ENCODE measurements at places on chromosomes 12 and 14.

GRCh38 chr12:89593873-89594272, 68.0 kb upstream of the POC1B start:
- no peak for DNase-seq

- no peak for DNase-seq
These were observed 155.3 kb upstream of the ATP2B1 start for GRCh38 chr12:89863968-89864367.

DNA sequence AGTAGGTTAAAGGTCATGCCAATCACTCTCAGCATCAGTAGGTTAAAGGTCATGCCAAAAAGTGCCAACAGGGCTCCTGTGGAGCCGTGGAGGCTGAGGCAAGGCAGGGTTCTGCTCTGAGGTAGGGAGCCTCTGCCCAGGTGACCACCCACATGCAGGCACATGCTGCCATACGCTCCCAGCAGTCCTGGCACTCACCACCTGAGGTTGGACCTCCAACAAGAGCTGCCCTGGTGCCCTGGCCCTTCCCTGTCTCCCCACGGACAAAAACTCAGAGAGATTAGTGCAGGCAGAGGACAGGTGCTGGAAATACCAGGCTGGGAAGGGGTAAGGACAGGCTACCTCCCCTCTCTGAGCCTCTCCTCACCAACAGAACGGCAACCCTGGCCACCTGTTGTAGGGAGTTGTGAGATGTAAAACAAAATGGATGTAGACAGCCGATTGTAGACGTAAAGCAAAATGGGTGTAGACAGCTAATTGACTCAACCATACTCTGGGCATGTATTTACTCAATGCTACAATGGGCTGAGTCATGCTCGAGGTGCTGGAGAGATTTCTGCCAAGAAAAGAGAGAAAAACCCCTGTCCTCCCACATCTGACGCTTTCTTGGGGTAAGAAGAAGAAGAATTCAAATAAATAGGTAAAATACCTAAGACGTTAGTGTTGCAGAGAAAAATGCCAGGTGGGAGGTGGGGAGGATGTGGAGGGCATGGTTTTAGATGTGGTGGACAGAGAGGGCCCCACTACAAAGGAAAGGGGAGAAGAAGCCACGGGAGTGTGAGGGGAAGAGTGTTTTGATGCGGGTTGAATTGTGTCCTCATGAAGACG, 32.4 kb downstream of the LTBP2 start:
- no peak for DNase-seq

GRCh38 chr14:100348784-100349685, 25.9 kb downstream of the SLC25A47 start:
- DNase-seq: no peak

GRCh38 chr12:121794534-121795033, 1.1 kb upstream of the RHOF start:
- DNase-seq: no peak

- DNase-seq: no peak
These were observed 710 bp upstream of the FOS start for GRCh38 chr14:75277815-75278421.

DNA sequence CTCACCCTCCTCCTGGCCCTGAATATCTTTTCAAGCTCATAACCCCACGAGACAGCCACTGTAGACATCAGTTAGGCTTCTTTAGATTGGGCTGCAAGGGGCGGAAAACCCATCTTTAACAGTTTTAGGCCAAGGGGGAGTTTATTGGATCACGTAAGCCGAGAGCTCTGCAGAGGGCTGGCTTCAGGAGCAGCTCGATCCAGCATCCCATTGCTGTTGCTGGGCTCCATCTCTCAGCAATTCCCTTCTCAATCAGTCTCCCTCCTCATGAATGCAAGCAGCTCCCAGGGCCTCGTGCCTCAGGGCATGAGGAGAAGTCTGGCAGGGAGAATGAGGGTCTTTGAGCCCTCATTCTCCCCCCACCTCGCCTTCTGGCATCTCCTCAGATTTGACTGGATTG, 59.4 kb downstream of the ADGRD1 start:
- no peak for DNase-seq

DNA sequence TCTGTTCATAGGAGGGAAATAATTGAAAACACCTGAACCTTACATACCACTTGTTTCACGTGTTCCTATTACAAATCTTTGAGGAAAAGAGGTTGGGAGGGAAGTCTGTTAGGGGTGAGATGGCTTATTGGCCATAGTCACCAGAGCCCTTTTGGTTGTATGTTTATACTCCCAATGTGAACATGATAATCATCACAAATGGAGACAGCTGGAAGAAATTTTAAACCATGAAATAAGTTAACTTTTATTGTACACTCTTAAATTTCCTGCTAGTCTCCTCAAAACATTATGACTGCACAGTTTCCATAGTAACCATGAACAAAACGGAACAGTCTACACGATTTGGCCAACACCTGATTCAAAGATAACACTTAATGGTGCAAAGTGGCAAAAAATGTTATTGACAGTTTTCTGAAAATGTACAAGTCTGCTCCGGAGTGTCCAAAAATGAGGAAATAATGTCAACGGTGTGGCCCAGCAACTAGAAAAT, 56.9 kb downstream of the LMNTD1 start:
- DNase-seq: no peak

- DNase-seq: no peak
These were observed 208.2 kb upstream of the RTL1 start for GRCh38 chr14:101111620-101112290.

DNA sequence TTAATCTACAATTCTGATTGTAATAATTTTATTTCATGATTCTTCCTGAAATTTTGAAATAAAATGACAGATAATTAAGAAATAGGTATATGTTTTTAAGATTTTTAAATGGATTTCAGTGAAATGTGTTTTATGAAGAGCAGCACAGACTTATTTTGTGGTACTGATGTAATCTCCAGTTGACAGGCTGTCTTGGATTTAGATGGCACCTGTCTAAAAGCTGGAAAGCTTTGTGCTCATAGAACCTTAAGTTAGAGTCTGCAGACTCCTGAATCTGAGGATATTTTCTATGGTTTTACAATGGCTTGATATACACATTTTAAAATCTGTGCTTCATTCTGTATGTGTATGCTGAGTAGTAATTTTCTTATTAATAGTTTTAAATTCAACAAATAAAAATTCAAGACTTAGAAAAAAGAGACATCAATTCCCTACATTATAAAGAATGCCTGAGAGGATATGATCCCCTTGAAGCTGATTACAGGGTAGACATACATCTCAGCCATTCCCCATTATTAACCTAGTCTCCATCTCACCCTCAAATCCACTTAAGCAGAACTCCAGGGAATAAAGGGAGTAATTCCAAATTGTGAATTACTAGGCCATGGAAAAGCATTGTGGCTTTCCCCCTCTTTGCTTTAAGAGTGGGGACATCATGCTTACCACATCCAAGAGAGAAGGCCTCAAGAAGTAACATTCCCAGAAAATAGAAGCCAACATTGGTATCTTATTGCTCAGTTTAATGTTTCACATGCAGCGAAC, 33.7 kb upstream of the ACSS3 start:
- no peak for DNase-seq

DNA sequence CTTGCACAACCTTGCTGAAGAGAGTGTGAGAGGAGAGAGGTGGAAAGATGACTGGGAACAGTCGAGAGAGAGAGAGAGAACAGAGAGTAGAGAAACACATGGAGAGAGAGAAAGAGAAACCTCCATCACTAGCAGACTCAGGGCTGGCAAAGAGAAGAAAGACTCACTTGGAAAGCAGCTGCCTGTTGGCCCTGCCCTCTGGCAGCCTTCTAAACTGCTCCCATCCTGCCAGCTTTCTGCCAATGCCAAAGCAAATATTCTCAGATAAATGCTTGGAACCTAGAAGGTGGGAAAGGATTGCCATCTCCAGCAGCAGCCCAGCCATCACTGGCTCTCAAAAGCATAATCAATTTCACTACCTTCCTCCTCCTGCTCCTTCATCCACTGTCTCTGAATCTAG, 107.9 kb upstream of the WSCD2 start:
- no peak for DNase-seq

DNA sequence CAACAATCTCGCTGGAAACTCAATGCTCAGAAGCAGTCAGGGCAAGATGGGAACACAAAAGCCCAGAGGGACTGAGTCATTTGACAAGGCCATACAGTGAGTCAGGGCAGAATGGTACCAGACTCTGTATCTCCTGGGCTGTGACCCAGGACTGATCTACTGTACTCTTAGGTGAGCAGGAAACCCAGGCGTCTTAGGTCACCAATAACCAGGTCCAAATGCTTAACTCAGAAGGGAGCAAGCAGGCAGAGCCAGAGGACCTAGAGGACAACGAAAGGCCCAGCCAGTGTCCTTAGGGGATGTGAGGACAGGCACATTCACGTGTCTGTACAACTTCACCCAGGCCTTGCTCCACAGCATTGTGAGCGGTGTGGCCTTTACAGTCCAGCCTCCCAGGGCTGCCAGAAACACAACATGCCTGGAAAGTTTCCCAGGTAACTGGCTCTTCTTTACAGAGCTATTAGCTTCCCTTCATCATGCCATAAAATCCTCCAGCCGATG, 69.9 kb downstream of the ARL6IP4 start:
- no peak for DNase-seq

DNA sequence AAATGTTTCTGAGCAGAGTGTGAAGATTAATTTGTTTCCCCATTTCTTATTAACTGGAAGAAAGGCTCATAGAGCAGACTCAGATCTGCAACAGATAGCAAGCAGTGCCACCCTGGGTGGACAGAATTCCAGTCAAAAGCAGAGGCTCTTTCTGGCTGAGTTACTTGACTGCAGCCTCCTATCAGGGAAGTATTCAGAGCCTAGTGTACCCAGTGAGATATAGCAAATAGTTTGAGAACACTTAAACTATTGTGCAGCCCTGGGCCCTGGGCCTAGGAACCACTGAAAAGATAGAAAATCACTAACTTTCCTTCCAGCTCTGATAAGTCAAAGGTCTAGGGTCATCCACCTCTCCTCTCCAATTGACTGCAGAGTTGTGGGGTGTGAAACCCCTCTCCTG, 11.2 kb upstream of the AQP2 start:
- DNase-seq: no peak

- no peak for DNase-seq
These were observed 8.7 kb upstream of the GALNT6 start for GRCh38 chr12:51399891-51400290.

DNA sequence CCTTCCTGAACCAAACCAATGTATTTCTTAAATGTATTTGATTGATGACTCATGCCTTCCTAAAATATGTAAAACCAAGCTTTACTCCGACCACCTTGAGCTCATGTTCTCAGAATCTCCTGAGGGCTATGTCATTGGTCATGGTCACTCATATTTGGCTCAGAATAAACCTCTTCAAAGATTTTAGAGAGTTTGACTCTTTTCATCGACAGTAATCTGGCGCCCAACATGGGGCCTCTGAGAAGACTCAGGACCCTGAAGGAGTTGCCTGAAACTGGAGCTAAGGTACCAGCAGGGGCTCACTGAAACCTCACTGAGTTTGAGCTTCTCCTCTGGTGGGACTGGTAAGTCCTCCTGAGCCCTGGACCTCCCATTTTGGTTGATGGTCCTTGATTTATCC, 17.2 kb upstream of the PSMC1 start:
- no peak for DNase-seq

GRCh38 chr14:86722612-86723253, 1192.8 kb downstream of the FLRT2 start:
- no peak for DNase-seq

DNA sequence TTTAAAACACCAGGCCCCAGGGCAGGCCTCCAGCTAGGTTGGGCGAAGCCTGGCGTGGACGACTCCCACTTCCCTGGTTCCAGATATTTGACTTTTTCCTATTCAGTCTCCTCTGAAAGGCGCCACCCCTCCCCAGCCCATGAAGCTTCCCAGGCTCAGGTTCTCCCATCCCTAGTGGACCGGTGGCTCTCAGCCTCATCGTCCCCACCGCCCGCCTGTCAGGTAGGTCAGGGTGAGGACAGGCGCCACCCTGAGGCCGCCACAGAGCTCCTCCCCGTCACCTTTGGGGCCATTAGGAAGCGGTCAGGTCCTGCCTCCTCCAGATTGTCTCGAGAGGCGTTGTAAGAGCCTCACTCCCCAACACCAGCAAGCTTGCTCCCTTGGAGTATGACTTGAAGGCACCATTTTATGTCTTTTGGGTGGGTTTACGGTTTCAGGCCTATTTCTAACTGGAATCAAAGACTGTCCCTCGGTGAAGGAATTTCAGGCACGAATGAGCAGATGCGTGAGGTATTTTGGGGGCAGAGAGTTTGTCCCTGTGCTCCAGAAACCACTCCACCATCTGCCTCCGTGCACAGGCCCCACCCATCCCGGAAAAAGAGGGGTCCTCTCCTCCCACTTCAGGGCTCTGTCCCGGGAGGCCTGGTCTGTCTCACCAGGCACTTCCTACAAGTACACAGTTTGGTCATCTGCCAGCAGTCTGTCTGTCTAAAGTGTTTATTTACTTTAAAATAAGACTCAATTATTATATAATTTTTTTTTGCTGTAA, 55.6 kb downstream of the TSPAN9 start:
- DNase-seq: no peak

- no peak for DNase-seq
These were observed 723 bp upstream of the LRP10 start for GRCh38 chr14:22870811-22871223.

- no peak for DNase-seq
These were observed 208.5 kb upstream of the NEDD1 start for GRCh38 chr12:96698521-96698920.

- no peak for DNase-seq
These were observed 540.8 kb downstream of the NRXN3 start for GRCh38 chr14:78710963-78711362.

DNA sequence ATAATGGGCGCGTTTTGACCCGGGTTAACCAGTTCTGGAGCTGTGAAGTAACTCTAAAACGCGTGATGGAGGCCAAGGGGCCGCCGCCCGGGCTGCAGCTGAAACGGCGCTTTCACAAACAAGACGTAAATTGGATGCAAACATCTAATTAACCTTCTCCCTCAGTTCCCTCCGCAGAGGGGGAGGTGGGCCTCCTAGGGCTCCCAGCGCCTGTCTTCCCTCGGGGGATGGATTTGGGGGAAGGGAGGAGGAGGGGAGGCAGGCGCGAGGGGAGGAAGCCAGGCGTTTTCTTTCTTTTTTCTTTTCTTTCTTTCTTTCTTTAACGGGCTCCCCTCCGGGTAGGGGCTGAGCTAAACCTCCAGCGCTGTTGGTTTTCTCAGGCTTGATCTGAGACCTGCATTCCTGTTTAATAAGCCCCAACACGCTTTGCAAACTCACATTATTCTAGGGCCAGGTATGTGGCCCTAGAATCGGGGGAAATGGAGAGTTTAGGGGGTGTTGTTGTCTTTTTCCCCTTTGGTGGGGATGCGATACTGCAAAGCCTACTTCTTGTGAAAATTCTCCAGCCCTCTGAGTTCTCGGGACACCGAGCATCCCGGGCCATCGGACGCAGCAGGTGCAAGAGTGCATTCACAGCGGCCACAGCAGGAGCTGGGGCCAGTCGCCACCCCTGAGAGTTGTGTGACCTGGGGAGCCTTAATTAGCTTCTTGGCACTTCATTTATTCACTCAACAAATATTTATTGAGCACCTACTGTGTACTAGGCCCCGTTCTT, 43.6 kb upstream of the LHX5 start:
- DNase-seq: no peak

- DNase-seq: no peak
These were observed 22.9 kb downstream of the ZNF268 start for GRCh38 chr12:133204264-133204603.

GRCh38 chr12:2355604-2356003, 302.8 kb downstream of the CACNA1C start:
- DNase-seq: no peak
